ENCODE measurements at places on chromosomes 6 and 20. TPM values are rescaled to one million over a fixed set of nuclear protein-coding genes. Genes with fewer than 3 reads are reported as not detected.
A peak's percentile ranks its signal among the peaks of the same experiment; 100 is the strongest.

CAP2 gene
- polyA plus RNA-seq = 13.0 TPM

KCNK5 gene
- polyA plus RNA-seq = 15.0 TPM

AIF1 gene
- polyA plus RNA-seq = 74.7 TPM

PACRG gene
- 16.1 TPM for polyA plus RNA-seq

DNA sequence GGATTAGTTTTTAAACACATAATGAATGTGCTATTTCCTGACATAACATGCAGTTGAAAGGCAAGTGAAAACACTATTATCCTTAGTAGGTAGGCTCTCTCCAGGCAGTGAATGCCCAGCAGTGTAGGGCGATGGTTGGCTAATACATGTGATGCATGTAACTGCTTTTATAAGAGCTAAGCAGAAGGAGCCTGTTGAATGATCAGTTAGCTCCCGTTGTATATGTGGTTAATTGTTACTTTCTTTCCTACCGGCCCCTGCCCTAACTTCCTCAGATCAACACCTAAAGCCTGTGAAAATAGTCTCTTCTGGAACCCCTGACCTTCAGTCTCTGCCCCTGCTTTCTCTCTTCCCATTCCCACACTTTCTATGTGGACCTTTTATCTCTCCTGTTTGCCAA, 10.5 kb downstream of the SOX4 start:
- DNase-seq = no peak

GRCh38 chr6:139355777-139356445, 18.5 kb downstream of the CITED2 start:
- no peak for DNase-seq

DNA sequence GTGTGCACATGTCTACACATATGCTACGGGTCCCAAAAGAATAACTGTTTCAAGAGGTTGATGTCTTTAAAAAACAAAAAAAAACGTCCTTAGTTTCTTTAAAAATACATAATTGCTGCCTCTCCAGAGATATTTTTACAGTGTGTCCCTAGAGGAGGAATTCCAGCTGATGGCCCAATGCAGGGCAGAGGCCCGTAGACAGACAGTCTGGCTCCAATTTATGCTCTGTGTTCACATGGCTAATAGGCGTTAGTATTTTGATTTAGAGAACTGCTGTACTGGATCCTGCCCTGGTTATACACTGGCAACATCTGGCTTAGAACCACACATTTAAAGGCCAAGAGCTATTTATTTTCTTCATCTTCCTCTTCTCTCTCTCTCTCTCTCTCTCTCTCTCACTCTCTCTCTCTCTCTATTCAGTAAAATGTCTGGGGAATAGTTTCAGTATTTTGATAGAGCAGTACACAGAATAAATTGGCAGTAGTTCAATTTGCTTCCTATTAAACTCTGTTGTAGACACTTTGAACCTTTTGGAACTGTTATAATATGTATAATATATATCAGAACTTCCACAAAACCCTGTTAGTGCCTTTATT, 260.6 kb downstream of the EYA4 start:
- DNase-seq = peak; percentile 22

Measured in renal pelvis (tissue), 12 donors.